T-helper 1 cell (primary cell): ENCODE measurements at places on chromosomes 7 and 10.

DNA sequence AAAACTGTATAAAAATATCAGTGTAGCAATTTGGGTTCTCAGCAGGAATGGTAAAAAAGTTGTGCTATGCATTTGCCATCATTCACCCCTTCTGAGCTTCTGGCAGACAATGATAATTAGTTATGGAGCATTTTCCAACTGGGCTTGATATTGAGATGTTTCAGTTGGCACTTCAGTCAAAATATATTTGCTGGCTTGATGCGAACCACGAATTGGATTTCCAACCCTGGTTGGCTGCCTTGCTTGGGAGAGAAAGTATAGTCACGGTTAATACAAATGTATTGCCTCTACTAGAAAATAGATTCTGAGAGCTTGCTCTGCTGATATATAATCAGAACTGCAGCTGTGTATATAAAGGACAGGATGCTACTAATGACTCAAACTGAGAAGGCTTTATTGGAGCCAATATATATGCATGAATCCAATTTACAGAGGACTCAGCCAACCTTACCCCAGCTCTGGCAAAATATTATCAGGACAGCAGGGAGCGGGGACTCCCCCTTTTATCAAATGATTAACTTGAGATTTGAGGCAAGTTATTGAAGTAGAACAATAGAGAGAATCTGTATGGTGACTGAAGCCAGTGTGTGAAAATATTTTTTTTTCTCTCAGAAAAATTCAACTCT lies 219.8 kb upstream of the SMIM30 start:
- no peak for DNase-seq

- no peak for DNase-seq
Observed at GRCh38 chr7:105974471-105974870, 11.4 kb downstream of the CDHR3 start.

DNA sequence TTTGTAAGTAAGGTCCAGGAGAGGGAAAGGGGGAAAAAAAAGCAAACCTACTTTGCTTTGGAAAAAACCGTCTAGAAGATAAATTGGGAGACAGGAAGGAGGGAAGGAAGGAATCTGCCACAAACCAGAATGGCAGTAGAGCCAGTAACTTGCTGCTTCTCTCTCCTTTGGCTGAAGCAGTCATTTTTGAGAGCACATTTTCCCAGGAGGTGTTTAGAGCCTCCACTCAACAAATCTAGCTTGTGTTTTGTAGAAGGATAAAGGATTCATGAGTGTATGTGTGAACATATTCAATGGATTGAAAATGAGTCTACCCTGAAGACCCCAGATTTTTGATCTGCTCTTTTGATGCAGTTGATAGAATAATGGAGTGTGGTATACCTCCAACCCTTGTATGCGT lies 2.6 kb downstream of the NRG3 start:
- DNase-seq = no peak

DNA sequence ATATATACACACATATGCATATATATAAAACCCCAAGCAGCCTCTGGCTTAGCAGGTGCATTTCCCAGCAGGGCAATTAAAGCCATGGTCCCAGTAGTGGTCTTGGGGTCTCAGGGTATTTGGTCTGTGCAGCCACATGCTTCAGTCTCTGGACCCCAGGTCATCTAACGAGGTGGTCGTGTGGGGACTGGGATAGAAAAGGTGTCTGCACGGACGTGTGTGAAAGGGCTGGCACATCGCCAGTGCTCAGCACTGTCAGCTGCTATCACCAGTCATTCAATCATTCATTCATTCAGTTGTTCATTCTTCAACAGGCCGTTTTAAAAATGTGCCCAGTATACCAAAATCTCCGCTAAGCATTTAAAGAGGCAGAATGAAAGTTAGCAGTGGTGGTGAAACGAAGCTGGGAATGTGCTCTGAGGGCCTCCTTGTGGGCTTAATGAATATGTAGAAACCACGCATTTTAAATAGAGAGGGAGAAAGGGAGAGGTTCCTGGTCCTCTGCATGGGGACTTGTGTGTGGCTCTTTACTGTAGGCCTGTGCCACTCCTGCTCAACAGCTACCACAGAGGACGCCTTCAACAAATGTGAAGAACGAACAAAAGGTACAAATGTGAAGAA lies 170.4 kb downstream of the EGFR start:
- no peak for DNase-seq

DNA sequence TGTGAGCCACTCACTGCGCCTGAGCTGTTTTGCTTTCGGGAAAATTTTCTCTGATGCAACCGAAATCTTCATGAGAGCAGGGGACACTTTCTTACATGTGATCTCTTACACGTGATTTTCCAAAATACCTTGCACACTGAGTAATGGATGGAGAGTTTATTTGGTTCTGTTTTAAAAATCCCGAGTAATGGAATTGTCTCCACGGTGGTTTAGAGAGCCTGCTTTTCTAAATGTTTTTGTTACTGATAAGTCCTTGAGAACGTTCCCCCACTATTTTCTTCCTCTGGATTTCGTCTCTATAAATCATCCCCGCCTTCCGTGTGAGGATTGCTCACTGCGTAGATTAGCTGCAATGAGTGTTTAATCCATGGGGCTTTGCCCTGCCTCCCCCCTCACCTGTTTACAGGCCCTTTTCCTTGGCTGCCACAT lies 25.7 kb downstream of the CAMK1D start:
- no peak for DNase-seq

DNA sequence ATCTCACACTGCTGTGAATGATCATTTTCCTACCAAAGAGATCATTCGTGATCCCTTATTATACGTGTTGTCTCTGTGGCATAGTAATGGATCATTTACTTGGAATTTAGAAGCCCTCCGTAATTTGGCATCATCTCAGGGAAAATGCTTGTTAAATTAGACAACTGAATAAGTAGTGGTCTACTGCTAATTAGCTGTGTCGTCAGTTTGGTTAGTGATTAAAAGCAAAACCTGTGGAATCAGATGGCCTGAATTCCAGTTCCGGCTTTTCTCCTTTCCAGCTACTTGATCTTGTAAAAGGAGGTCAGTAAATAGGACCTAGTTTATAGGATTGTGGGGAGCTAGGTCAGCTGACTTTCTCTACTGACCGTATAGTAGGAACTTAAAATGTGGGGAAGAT lies 65.6 kb downstream of the RBM33 start:
- DNase-seq = no peak
